ENCODE measurements at places on chromosomes 5 and 9. TPM values are rescaled to one million over a fixed set of nuclear protein-coding genes. Genes with fewer than 3 reads are reported as not detected.

DNA sequence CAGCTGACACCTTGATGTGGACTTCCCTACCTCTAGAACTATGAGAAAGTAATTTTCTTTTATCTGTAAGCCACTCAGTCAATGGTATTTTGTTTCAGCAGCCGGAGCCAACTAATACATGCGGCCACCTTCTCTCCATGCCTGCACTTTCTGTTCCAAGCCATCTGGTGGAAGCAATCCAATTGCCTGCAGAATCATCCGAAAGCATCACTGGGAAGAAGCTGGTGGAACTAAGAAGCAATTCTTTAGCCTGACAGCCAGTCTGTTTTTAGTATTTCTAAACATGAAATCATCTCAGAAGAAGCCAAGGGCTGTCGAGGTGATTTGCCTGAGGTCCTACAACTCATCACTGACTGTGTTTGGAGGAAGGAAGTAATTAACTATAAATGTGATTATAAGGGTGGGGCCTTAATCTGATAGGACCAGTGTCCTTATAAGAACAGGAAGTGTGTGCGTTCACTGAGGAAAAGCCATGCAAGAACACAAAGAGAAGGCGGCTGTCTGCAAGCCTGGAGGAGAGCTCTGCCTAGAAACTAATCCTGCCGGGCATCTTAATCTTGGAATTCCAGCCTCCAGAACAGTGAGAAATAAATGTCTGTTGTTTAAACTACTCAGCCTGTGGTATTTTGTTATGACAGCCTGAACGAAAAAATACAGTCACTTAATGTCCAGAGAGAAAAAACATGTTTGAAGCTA lies 49.1 kb downstream of the NXNL2 start:
- H3K27me3 ChIP-seq = no peaks in the 10 kb centered on the region
- no peaks in the 10 kb centered on the region for H3K36me3 ChIP-seq
- H3K27ac ChIP-seq = no peak overlapping the region
- DNase-seq = no peak

DNA sequence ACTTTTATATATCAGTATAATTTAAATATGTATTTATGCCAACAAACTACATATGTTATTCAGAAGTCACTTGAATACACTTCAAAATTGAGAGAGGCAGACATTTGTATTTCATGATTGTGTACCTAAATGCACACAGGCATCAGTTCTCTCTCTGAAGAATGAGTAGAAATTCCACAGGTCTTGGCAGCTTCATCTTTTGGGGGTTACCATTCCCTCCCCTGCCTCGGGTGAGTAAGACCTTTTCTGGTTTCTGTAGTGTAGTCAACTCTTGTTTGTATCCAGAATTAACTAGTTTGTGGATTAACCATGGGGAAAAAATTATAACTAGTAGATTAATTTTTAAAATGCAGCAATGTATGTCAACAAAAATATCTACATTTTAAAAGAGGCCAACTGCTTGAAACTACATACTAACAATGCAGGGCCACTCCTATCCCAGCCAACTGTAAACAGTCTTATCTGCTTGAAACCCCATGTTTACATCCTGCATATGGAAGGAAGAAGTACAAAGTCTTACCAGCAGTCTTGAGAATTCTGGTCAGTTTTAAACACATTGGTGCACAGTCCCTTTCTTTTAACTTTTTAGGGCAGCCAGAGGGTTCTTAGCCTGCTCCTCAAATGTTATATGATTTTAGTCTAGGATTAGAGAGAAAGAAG lies 339.6 kb upstream of the KIF2A start:
- H3K4me1 ChIP-seq = peaks cover 6% of the 10 kb centered on the region
- H3K4me3 ChIP-seq = no peak overlapping the region
- H3K27me3 ChIP-seq = no peaks in the 10 kb centered on the region

DNA sequence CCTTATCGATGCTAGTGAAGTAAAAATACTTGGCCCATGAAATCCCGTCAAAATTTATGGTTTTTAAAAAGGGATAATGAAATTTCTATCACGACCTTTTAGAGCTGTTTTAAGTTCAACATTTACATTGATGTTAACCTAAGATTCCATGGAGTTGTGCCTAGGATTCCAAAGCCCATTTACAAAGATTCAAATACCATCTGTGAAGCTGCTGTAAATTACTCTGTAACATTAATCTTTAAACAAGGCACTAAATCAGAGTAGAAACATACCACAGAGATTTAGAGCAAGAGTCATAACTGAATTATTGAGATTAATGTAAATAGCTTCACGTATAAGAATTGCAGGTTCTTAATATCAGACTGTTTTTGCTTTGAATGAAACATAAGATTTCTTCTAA lies 17.7 kb downstream of the POU5F2 start:
- no peak overlapping the region for H3K4me3 ChIP-seq
- no peaks in the 10 kb centered on the region for H3K4me1 ChIP-seq
- no peaks in the 10 kb centered on the region for H3K27me3 ChIP-seq
- no peaks in the 10 kb centered on the region for H3K36me3 ChIP-seq

The GABRA6 gene
- not detected for total RNA-seq

GRCh38 chr9:91416096-91416712 lies 7.4 kb downstream of the NFIL3 start:
- DNase-seq = no peak
- peaks cover 29% of the 10 kb centered on the region for H3K4me1 ChIP-seq

- no peak overlapping the region for H3K4me3 ChIP-seq
- H3K36me3 ChIP-seq = no peaks in the 10 kb centered on the region
- no peak overlapping the region for H3K27ac ChIP-seq
Measured at GRCh38 chr5:76489877-76490688, 87.0 kb downstream of the IQGAP2 start.

DNA sequence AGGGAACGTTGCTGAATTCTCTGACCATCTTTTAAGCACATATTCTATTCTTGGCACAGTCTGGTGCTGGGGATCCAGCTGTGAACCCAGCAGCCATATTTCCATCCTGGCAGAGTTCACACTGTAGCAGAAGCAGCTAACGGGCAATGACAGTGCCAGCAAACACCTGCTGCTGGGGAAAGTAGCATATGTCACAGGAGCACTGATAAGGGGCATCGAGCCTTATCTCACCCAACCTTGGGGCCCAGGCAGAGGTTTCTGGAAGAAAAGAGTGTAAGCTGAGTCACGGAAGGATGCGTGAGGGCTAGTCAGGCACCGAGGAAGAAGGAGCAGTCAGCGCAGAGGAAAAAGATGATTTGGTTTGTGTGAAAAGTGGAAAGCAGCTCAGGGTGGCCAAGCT lies 1.1 kb downstream of the NDOR1 start:
- H3K27me3 ChIP-seq = no peaks in the 10 kb centered on the region
- peak overlapping the region; percentile 83 for H3K4me3 ChIP-seq
- H3K4me1 ChIP-seq = peaks cover 35% of the 10 kb centered on the region
- no peak for DNase-seq

DNA sequence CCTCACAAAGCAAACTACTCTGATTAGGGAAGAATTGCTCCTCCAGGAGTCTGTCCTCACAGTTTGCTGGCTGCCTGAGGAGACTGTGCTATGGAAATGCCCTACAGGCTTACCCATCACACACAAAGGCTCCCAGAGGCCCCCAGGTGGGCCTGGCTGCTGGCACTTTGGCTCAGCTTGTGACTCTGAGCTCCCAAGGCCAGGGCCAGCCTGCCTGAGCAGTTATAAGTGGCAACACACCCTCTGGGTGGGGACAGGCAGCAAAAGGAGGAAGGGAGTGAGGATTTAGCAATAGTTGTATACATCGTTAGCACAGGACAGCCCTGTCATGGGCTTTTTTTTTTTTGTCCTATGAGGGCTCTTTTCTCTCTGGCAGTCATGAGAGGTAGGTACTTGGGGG lies 103.5 kb downstream of the DAPK1 start:
- H3K27ac ChIP-seq = peak overlapping the region; percentile 78
- DNase-seq = peak; percentile 84
- H3K36me3 ChIP-seq = peaks cover 13% of the 10 kb centered on the region
- no peak overlapping the region for H3K4me3 ChIP-seq
- peaks cover 56% of the 10 kb centered on the region for H3K4me1 ChIP-seq

The ALDH1A1 gene
- total RNA-seq = 212 TPM

The CDC14B gene
- 14.5 TPM for total RNA-seq

GRCh38 chr5:29208024-29208423 lies 1985.5 kb upstream of the CDH6 start:
- H3K4me1 ChIP-seq = no peaks in the 10 kb centered on the region
- DNase-seq = no peak
- H3K27ac ChIP-seq = no peak overlapping the region
- H3K4me3 ChIP-seq = no peak overlapping the region
- no peaks in the 10 kb centered on the region for H3K27me3 ChIP-seq
- H3K36me3 ChIP-seq = no peaks in the 10 kb centered on the region

The ZDHHC11 gene
- total RNA-seq = 12.6 TPM

The MAP1B gene
- total RNA-seq = 20.5 TPM

DNA sequence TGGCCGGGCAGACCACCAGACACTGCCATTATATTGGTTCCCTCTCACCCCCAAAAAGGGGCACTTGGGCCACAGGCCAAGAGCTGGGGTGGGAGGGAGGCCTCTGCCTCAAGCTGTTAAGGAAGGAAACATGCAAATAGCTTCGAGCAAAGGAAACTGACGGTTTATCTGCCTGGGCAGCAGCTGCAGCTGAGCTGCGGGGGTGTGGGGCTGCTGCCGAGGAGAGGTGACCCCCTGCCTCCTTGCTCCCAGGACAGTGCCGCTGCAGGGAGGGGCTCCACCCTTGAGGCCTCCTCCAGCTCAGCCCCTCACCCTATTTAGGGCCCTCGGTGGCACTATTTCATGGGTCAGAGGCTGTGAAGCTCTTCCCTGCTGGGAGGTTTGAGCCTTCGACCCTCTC lies 789 bp downstream of the DOK3 start:
- H3K27me3 ChIP-seq = no peaks in the 10 kb centered on the region
- peak overlapping the region; percentile 59 for H3K4me3 ChIP-seq
- peak overlapping the region; percentile 87 for H3K27ac ChIP-seq

- H3K27ac ChIP-seq = no peak overlapping the region
- H3K4me3 ChIP-seq = no peak overlapping the region
- no peak for DNase-seq
Measured at GRCh38 chr5:94345257-94345656, 273.1 kb downstream of the KIAA0825 start.

GRCh38 chr5:143220748-143221251 lies 182.7 kb downstream of the NR3C1 start:
- DNase-seq = no peak
- no peak overlapping the region for H3K4me3 ChIP-seq
- no peaks in the 10 kb centered on the region for H3K27me3 ChIP-seq
- H3K4me1 ChIP-seq = peaks cover 37% of the 10 kb centered on the region

DNA sequence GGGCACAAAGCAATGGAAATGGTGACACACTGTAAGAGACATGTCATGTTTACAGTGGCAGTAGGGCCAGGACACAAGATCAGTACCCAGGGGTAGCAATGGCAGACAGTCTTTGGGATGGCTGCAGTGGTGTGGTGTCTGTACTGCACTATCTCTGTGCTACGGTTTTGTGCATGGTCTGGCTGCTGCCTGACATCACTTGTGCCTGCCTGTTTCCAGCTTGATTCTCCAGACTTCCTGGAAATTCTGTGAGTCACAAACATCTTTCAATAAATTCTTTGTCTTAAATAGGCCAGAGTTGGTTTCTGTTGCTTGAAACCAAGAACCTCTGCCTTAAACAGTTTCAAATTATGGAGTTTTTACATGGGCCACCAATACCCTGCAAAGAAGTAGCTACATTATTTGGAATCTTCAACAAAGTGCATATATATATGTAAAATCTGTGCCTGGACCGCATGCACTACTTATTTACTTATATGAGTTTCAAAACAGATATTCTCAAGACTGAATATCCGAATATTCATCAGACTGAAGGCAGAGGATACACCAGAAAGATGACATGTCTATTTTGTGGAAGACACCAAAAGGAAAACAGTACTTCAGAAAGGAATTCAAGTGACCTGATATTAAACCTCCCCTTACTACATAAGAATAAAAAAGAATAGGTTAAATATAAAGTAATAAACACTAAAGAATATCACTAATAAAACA lies 188.1 kb downstream of the RFX3 start:
- H3K4me1 ChIP-seq = peaks cover 3% of the 10 kb centered on the region
- no peak overlapping the region for H3K4me3 ChIP-seq
- H3K27me3 ChIP-seq = no peaks in the 10 kb centered on the region
- H3K36me3 ChIP-seq = no peaks in the 10 kb centered on the region
- H3K27ac ChIP-seq = no peak overlapping the region

- no peaks in the 10 kb centered on the region for H3K36me3 ChIP-seq
- H3K27me3 ChIP-seq = peaks cover 25% of the 10 kb centered on the region
- DNase-seq = no peak
- peaks cover 10% of the 10 kb centered on the region for H3K4me1 ChIP-seq
- no peak overlapping the region for H3K4me3 ChIP-seq
Measured at GRCh38 chr9:6641561-6641960, 4.0 kb downstream of the GLDC start.

The IL9 gene
- not detected for total RNA-seq

Data from upper lobe of right lung (tissue), 1 donor.